ENCODE measurements at places on chromosomes 4 and X.

DNA sequence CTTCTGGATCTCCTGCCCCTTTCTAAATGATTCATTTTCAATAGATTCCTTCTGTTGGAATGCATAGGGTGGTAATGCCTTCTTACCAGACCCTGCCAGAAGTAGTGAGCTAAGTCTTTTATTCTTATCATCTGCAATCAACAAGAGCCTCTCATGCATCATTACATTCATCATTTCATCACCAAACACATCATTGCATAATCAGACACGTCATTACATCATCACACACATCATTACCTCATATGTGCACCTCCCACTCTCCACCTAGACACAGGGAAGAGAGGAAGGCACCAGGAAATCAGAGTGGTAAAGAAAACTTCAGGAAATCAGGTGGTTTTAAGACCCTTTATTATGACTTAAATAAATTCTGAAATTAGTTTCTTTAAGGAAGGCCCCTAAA, 45.0 kb downstream of the VCX2 start:
- DNase-seq = no peak

- no peak for DNase-seq
Measured at GRCh38 chr4:138235419-138235952, 6.7 kb downstream of the SLC7A11 start.

- DNase-seq = no peak
Measured at GRCh38 chrX:9180623-9181022, 146.7 kb upstream of the FAM9B start.

GRCh38 chr4:145216535-145216934, 36.1 kb upstream of the OTUD4 start:
- DNase-seq = no peak

DNA sequence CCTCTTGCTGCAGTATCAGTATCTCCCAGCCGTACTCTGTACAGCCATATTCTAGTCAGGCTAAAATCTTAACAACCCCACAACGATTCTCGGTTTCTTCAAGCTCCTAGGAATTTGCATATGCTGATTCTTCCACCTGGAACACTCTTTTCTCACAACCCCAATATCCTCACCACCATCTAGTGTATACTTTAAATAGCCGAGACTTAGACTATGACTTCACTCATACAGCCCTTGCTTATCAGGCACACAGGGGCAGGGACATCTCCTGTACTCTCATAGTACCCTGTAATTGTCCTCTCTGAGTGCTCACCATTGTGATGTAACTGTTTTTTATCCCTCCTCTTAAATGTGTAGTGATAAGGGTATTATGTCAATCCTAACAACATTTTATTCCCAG, 2126.4 kb upstream of the TENM3 start:
- no peak for DNase-seq

DNA sequence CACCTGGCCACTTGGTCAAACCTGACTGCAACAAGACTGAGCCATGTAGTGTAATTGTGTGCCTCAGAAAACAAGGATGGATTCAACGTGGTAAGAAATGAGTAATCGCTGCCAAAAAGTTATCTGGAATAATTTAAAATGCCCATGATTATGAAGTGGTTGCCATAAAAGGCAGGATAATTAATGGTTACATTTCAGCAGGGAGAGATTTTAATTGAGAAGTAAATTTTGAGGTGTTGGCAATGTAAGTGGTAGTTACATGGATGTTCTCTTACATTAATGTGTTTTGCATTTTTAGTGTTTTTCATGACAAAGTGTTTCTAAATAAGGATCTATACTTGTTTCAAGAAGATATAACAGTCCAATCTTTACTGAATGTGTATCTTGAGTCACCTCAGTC, 15.7 kb downstream of the HAUS3 start:
- DNase-seq = no peak

DNA sequence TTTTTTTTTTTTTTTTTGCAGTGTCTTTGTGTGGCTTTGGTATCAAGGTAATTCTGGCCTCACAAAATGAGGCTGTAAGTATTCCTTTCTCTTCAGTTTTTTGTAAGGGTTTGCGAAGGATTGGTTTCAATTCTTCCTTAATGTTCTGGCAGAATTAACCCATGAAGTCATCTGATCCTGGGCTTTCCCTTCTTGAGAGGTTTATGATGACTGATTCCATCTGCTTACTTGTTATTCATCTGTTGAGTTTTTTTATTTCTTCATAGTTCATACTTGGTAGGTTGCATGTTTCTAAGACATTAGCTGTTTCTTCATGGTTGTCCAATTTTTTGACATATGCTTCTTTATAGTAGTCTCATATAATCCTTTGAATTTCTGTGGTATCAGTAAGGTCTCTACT, 181.4 kb upstream of the PDE5A start:
- DNase-seq = no peak
